ENCODE measurements at places on chromosomes 7 and 10.

- no peak for DNase-seq
These were observed 241.7 kb upstream of the PLXNA4 start for GRCh38 chr7:132817949-132818348.

GRCh38 chr7:139725077-139725476 lies 52.7 kb downstream of the HIPK2 start:
- DNase-seq: no peak

DNA sequence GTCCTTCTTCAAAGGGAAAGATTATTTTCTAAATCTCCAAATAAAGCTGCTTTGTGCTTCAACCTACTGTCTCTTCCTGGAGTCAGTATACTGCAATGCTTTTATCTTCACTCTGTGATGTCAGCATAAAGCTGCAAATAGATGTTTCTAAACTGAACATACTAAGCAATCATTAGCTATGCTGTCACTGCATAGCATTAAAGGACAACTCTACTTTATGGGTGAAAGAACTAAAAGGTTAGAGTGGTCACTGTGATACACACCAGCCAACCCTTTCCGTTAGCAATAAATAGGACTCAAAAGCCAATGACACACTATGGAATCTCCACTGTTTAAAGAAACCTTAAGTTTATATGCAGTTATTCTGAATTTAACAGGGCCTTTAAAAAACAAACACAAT lies 1.8 kb downstream of the CCDC186 start:
- DNase-seq: peak; percentile 35

DNA sequence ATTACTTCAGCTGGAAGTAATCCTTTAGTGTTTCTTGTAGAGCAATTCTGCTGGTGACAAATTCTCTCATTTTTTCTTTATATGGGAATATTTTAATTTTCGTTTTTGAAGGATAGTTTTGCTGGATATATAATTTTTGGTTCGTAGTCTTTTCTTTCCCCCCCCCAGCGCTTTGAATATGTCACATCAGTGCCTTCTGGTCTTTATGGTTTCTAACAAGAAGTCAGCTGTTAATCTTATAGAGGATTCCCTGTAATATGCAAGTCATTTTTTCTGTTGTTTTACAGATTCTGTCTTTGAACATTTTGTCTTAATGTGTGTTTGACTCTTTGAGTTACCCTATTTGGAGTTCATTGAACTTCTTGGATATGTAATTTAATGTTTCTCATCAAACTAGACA lies 96.3 kb downstream of the SDK1 start:
- no peak for DNase-seq

DNA sequence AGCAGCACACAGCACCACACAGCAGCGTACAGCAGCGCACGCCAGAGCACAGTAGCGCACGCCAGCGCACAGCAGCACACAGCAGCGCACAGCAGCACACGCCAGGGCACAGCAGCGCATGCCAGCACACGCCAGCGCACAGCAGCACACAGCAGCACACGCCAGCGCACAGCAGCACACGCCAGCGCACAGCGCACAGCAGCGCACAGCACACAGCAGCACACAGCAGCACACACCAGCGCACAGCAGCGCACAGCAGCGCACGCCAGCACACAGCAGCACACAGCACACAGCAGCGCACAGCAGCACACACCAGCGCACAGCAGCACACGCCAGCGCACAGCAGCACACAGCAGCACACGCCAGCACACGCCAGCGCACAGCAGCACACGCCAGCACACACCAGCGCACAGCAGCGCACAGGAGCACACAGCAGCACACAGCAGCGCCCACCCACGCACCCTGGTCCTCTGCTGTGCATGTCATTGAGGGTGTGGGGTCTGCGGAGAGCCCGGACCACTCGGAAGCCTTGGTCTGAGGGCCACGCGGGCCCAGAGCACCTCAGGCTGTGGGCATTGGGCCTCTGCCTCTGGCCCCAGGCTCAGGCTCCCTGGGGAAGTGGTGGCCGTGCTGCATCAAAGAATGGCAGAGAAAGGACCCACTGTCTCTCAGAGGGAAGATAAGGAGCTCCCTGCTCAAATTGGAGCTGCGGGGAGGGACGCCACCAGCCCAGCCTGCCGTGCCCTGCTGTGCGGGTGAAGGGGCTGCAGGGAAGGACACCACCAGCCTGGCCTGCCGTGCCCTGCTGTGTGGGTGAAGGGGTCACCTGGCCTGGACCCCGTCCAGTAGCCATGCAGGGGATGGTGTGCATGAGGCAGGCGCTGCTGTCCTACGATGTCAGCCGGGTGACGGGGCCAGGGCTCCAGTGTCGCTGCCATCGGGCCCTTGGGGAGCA lies 27.5 kb upstream of the GPR146 start:
- no peak for DNase-seq

DNA sequence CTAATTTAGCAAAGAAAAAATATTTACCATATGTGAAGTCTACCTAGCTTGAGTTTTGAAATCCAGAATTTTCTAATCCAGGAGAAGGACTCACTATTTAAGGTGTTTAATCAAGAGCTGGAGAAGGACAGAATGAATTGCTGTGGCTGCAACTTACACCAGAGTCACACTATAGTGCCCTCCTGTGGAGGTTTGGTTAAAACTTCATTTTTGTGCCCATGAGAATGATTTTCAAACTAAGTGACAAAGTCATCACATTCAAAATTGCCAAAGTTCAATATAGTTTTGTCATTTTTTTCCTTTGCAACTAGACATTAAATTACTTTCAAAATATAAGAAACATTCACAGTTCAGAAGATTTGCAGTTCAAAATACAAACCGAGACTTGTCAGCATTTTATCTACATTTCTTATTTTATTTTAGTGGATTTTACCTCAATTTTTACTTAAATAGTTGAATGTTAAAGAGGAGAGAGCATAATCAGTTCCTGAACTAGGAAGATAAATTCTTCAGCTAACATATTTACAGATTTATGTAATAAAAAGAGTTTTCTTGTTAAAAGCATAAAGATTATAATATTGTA lies 70.7 kb downstream of the CABCOCO1 start:
- peak; percentile 71 for DNase-seq

GRCh38 chr7:33725111-33726025 lies 180.0 kb upstream of the BMPER start:
- DNase-seq: no peak

DNA sequence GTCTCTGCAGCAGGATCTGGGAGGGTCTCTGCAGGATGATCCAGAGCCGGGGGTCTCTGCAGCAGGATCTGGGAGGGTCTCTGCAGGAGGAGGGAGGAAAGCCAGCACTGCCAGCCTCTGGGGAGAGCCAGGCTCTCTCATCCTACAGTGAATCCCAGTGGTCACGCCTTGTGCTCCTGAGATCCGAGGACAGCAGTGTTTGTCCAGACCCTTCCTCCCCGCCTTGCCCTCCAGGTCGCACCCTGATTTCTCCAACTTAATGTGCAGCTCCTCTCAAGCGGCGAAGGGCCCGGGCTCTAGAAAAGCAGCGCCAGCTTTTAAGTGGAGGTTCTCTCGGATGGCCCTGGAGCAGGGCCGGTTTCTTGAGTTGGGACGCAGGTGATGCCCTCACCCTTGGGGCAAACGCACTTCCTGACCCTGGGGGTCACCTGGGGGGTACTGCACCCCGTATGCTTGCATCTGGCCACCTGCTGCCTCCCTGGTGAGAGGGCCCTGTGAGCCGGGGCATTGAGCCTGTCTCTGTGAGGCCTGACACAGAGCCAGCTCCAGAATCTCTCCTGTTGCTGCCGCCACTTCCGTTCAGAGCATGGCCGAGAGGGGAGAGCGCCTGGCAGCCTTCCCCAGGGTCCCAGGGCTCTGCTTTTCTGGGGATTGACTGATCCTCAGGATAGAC lies 111.6 kb downstream of the ACTR3B start:
- DNase-seq: no peak

- no peak for DNase-seq
These were observed 5.5 kb downstream of the IL15RA start for GRCh38 chr10:5971886-5972285.

- peak; percentile 18 for DNase-seq
These were observed 623.4 kb upstream of the NRG3 start for GRCh38 chr10:81251457-81252115.

DNA sequence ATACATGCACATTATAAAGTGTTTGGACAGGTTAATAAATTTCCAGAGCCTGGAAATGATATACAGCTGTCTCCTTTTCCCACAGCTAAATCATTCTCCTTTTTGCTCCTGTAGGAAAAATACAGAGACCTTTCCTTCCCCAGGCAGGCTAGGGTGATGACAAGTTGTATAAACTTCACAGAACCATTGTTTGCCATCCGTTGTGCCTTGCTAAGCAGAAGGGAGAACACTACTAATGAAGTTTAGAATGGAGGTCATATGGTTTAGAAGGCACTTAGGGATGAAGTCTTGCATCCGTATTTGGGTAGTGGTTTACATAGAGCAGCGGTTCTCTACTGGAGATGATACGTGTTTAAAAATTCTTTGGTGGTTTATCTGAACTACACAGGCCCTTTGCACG lies 46.0 kb downstream of the NAMPT start:
- no peak for DNase-seq

DNA sequence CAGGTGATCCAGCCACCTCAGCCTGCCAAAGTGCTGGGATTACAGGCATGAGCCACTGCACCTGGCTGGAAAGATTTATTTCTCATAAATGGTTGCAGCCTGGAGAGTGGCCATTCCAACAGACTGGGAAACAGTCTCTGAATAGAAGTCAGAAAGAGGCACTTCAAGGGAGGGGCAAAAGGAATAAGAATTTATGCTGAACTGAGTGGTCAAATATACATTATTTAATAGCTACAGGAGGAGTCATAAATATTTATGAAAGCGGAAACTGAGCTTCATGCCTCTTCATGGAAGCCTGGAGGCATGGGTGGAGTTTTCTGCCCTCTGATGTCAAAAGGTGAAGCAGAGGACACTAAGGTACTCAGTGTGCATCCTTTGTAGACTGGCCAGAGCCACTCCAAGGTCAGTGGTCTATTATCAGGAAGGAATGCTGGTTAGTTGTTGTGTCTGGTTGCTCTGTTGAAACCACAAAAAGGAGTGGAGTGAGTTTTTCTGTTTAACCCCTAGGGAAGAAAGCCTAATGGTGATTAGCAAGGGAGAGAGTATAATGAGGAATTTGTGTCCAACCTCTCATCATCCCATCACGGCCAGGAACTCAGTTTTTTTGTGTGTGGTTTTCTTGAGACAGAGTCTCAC lies 9.3 kb upstream of the NRBF2 start:
- DNase-seq: no peak

GRCh38 chr7:112453505-112454171 lies 3.4 kb downstream of the IFRD1 start:
- DNase-seq: no peak

DNA sequence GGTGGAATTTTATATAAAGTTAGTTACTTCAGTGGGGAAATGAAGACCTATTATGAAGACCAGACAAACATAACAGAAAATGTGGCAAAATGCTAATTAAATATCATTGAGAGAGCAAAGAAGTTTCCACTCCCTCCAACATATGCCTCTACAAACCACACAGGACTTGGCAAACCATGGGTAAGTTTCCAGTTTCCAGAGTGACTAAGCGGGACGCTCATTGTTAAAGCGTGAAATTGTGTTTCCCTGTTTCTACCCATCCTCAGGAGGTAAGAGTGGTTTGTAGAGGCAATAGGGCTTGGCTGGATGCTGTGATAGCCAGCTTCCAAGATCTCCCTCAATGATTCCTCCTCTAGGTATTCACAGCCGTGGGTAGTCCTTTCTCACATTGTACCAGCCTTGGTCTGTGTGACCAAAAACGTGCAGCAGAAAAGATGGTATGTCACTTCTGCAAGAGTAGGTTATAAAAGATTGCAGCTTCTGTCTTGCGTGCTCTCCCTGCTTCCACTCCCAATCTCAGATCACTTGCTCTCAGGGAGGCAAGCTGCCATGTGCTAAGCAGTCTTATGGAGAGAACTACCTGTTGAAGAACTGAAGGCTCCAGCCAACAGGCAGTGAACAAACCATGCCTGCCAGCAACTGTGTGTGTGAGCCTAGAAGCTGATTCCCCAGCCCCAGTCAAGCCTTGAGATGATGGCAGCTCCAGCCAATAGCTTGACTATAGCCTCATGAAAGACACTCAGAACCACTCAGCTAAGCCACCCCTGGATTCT lies 35.7 kb downstream of the CBX3 start:
- no peak for DNase-seq

- DNase-seq: no peak
These were observed 7.3 kb upstream of the RET start for GRCh38 chr10:43069579-43069978.

DNA sequence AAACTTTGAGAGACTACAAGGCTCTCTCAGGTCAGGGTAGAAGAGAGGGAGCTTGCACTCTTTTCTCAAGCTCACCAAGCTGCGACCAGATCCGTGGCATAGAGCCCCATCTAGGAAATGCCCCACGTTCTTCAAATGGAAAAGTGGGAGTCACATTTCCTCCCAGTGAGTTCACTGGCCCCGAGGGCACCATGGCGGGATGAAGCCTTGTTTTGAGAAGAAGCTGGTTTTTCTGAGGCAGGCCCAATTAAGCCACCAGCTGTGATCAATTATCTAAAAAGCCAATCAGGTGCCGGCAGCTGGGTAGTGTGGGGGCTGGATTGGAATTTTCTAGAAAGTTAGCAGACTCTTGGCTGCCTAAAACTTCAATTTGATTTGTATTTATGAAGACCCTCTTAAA lies 101.4 kb downstream of the ZNF365 start:
- no peak for DNase-seq

- DNase-seq: no peak
These were observed 18.7 kb upstream of the KNDC1 start for GRCh38 chr10:133141144-133141957.

GRCh38 chr7:24140001-24140400 lies 144.0 kb upstream of the NPY start:
- no peak for DNase-seq

- no peak for DNase-seq
These were observed 38.4 kb upstream of the CD36 start for GRCh38 chr7:80600046-80600445.

DNA sequence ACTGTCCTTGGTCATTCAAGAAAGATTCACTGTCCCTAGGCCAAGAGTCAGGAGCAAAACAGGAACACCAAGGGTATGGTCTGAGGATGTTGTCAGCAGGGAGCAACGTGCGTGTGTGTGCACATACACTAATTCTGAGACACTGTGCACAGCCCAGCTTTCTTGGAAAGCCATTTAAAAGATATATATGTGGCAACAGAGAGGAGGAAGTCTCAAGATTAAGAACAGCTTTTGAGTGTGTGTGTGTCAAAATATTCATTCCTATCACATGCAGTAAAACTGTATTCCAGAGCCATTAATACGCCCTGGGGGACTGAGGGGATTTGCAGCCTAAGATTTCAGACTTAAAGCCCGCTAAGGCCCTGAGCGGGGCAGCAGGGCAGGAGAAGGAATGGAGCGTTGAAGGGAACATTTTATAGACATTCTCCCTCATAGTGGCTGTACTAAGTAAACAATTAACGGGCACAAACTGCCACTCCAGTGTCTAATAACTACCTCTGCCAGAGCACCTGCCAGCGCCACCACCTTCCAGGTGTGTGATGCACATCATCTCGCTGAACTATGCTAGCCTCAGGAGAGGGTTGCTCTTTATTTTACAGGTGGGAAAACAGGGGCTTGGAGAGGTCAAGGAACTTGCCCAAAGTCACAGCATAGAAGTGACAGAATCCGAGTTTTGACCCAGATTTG lies 2.0 kb downstream of the NOD1 start:
- no peak for DNase-seq

- no peak for DNase-seq
These were observed 56.8 kb downstream of the TCF7L2 start for GRCh38 chr10:113006656-113007342.

- DNase-seq: peak; percentile 23
These were observed 23.3 kb downstream of the YAE1 start for GRCh38 chr7:39589323-39590111.
